Retina (tissue), 1 donor: ENCODE measurements at places on chromosomes 1 and 21.

- no peak for DNase-seq
Measured at GRCh38 chr1:172277275-172277674, 143.2 kb upstream of the C1orf105 start.

DNA sequence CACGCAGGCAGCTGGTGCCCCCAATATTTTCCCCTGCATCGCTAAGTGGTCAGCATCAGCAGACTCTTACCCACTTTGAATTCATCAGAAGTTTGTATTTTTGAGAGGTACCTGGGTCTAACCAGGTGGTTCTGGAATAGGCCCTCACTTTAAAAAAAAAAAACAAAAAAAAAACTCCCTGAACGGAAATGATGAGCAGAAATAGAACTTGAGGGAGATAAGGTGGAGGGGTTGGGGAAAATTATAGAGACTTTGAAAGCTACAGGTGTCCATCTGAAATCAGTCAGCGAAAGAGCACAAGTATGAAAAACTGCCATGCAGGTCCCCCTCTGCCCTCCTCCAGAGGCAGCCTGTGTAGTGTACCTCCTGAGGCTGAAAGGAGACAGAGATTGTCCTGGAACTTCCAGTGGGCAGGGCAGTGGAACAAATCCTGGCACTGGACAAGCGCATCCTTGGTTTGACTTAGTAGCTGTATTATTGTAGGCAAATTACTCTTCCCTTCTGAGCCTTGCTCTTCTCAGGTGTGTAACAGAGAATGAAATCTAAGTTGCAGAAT is 1.2 kb downstream of the SLAMF7 start:
- no peak for DNase-seq

GRCh38 chr21:32733990-32734613 is 6.3 kb upstream of the SYNJ1 start:
- no peak for DNase-seq

- no peak for DNase-seq
Measured at GRCh38 chr1:20662110-20662475, 924 bp upstream of the DDOST start.

DNA sequence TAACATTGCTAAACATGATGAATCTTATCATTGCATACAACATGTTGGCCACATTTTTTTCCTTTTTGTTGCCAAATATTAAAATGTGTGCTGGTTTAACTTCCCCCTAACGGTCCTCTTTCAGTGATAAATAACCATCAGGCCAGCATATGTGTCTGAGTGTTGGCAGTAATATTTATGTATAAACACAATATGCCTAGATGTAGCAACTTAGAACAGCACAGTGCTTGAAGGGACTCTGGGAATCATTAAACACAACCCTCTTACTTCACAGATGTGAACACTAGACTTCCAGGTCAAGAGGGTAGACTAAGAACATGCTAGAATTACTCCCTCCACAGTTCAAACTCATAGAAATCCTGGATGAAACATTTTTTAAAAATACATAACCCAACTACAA is 581.8 kb downstream of the PLPP3 start:
- DNase-seq = no peak

GRCh38 chr1:237478082-237478481 is 412.6 kb downstream of the ZP4 start:
- no peak for DNase-seq
